Activated CD8-positive, alpha-beta T cell treated with anti-CD3 and anti-CD28 coated beads, Interleukin-2, amount 10 ng/mL, durations not matched to agents 7 days and 5 days (primary cell): ENCODE measurements at places on chromosomes 7 and 10. TPM values are rescaled to one million over a fixed set of nuclear protein-coding genes. Genes with fewer than 3 reads are reported as not detected.

Gene EGR2
- 1.3 TPM for total RNA-seq

Gene MUC3A
- total RNA-seq = not detected

Gene SH3PXD2A
- total RNA-seq = 8.5 TPM

Gene GRM8
- not detected for total RNA-seq

Gene CHN2
- total RNA-seq = 8.7 TPM

Gene SEC31B
- total RNA-seq = 164 TPM

Gene NANOS1
- total RNA-seq = 0.08 TPM

Gene TET1
- 3.2 TPM for total RNA-seq

Gene HOXA6
- not detected for total RNA-seq

Gene SSC4D
- not detected for total RNA-seq

Gene DRGX
- not detected for total RNA-seq

Gene FBXO24
- total RNA-seq = 0.37 TPM

Gene C10orf67
- not detected for total RNA-seq
